DMS79 (cell line): ENCODE measurements at places on chromosomes 3 and 15.

GRCh38 chr3:11530153-11530721 lies 113.5 kb downstream of the VGLL4 start:
- no peak for DNase-seq

- no peak for DNase-seq
These were observed 71.3 kb downstream of the SMAD6 start for GRCh38 chr15:66773129-66773873.

- no peak for DNase-seq
These were observed 11.6 kb upstream of the TFRC start for GRCh38 chr3:196093317-196094111.

- no peak for DNase-seq
These were observed 199.1 kb upstream of the GADL1 start for GRCh38 chr3:31093606-31094005.

- no peak for DNase-seq
These were observed 126.7 kb downstream of the LPP start for GRCh38 chr3:188280627-188281026.

GRCh38 chr3:51944451-51945021 lies 2.4 kb downstream of the PARP3 start:
- DNase-seq: no peak

DNA sequence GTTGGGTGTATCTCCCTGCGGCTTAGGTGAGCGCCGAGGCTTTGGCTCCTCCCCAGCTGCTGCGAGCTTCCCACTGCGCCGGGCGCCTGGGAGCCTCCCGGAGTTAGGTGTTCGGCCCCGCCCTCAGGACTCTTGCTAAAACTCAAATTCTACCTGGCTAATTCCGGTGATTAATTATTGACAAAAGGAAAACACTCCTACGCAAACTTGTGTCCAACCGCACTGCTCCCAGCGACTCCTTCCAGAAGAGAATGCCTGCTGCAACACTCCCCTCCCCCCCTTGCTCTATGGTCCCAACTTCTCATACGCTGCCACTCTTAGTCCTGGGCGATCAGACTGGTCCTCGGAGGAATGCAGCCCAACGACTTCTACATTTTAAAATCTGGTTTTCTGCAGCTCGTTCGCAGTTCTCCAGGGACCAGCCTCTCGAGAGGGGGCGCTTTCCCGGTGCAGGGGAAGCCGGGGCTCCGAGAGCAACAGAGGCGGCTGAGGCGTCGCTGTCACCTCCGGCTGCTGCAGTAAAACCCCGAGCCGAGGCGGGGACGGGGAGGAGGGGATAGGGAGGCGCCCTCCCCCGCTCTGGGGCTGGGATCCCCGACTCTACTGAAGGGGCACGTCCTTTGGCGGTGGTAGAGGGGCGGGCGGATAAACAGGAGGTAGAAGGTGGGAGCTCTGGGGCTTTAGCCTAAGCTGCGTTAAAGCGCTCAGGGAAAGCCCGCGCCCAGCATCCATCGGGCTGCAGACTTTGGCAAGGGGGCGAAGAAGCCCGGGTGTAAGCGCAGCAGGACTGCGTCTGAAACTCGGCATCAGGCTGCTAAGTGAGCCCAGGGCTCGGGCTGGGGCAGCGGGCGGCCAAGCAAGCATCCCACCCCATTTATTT lies at the start of gene SPTSSB:
Gene SPTSSB (minus strand): TSS at position 77 of the 880 bp plus-strand sequence. CDS start 25,194 bp downstream, outside the sequence.
- peak; percentile 17 for DNase-seq

GRCh38 chr15:38674448-38674847 lies 109.8 kb upstream of the RASGRP1 start:
- DNase-seq: no peak

GRCh38 chr15:96369825-96370621 lies 39.5 kb downstream of the NR2F2 start:
- DNase-seq: no peak

DNA sequence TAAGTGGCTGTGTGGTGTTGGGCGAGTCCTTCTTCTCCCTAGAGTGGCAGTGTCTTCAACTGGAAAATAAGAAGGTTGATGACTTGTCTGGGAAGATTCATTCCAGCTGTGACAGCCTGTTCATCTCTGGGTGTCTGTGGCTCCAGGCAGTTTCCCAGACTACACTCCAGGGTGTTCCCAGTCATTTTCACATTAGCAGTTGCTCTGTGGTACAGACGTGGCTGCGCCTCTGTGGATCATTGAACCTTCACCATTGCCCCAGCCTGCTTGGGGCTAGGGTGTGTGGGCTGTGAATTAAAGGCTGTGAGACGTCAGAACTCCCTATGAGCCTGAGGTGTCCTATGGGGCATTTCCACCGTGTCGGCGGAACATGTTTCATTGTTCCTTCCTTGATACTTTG lies 239.6 kb upstream of the NR2E3 start:
- DNase-seq: no peak

DNA sequence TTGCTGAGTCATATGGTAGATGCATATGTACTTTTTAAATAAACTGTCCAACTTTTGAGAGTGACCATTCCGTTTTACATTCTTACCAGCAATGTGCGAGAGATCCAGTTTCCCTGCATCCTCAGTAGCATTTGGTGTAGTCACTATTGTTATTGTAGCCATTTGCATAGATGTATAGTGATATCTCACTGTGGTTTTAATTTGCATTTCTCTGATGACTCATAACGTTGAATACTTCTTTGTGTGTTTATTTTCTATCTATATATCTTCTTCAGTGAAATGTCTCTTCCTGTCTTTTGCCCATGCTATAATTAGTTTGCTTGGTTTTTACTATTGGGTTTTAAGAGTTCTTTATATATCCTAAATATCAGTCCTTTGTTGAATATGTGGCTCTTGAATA lies 255.7 kb upstream of the GRM7 start:
- DNase-seq: no peak
